ENCODE measurements at places on chromosomes 5 and 9.

DNA sequence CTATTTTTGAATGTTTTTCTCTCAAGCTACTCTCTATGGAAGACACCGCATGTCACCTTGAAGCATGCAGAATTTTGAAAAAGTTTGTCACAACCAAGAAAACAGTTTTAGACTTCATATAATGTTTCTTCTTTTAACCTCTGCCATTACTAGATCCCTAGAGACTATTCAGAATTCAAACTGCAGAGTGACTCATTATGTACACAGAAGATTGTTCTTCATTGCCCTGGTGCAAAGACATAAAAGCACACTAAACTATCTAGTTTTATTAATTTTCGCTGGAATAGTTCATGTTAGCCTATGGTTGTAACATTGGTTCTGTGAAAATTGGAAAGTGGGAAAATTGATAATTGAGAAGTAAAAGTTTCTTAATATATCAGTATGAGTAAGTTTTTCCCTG is 18.4 kb downstream of the F2RL2 start:
- no peak for DNase-seq

DNA sequence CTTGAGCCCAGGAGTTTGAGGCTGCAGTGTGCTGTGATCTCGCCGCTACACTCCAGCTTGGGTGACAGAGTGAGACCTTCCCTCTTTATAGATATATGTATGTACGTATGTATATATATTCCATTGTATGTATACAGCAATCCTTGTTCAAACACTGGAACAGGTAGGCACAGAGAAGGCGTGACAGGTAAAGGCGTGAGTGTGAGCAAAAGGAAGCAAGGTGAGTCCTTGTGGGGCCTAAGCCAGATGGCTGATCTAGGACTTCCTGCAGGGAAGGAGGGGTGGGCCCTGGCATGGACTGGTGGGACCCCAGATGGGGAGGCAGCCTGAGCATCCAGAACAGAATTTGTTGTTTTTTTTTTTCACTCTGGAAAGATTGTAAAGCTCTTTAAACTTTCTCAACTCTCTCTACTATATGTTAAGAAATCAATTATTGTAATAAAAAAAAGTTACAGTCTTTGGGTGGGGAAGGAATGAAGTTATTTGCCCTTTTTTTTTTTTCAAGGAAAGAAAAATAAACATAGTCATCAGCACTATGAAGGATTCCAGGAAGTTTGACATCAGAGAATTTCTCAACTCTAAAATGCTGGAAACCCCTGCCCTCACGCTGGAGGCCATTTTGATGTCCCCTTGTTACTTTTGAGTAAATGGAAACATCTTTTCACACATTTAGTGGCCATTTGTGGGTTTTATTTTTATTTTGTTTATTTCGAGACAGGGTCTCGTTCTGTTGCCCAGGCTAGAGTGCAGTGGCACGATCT is 38.9 kb upstream of the STXBP1 start:
- no peak for DNase-seq

DNA sequence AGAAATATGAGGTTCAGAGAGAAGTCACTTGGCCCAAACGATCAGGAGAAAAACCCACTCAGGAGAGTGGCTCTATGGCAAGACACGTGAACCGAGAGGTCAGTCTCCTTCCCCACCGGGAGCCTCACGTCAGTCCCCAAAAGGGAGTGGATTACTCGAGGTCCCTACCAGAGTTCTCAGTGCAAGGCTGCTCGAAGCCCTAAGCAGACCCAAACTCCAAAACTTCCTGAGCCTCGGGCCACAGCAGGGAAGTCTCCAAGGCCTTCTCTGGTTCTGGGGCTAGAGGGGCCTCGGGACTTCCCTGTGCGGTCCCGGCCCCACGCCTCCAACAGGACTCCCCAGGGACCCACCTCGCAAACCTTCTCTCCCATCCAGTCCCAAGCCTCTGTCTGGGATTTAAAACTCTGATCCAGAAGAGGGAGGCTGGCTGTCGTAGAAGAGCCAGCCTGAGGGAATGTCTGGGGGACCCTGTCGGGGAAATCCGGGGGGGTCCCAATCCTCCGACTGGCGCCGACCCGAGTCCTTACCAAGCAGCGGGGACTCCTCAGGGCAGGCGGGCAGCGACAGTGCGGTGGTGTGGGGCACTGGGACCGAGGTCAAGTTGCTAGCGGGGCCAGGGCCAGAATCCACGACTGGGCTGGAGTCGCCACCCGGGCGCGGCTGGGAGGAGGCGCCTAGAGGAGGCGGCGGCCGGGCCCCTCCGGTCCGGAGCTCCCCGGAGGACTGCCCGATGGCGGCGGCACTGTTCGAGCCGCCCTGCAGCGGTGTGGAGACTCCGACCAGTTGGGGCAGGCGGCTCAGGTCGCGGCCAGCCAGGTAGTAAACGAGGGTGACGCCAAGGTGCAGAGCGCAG is 679 bp downstream of the B4GALT1 start:
- DNase-seq, result peak; percentile 23

DNA sequence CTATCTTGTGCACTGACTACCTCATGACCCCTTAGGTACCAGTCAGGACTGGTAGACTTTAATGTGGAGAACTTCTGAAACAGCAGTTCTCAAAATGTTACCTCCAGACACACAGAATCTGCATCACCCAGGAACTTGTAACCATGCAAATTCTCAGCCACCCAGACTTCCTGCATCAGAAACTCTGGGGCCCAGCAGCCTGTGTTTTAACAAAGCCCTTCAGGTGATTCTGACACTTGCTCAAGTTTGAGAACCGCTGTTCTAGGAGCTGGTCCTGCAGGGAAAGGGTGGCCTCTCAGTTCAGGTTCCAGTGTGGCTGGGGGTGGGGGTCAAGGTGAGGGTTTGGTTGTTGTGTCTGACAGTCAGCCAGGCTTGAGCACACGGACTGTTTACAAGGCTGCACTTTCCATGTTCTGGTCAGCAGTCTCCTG is 28.4 kb downstream of the ZFP62 start:
- DNase-seq, result peak; percentile 55

DNA sequence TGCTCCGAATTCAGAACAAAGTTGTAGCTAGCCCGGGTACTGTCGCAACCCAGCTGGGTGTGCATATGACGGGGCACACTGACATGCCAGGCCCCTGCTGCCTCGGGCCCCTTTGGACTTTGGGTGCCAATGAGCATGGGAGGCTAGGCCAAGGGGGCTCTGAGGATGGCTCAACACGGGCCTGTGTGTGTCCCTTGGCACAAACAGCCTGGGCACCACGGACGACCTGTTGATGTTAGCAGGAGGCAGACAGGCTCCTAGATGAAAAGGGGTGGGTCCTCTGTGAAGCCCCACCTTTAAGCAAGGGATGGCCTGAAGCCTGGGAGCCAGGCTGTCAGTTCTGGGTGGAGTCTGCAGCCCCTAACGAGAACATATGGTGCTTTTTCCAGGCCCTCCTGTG is 1688.2 kb downstream of the EFNA5 start:
- DNase-seq, result no peak
